ENCODE measurements at places on chromosomes 7 and 10.

- no peak for DNase-seq
These were observed 96.3 kb downstream of the RNF216 start for GRCh38 chr7:5685205-5685604.

DNA sequence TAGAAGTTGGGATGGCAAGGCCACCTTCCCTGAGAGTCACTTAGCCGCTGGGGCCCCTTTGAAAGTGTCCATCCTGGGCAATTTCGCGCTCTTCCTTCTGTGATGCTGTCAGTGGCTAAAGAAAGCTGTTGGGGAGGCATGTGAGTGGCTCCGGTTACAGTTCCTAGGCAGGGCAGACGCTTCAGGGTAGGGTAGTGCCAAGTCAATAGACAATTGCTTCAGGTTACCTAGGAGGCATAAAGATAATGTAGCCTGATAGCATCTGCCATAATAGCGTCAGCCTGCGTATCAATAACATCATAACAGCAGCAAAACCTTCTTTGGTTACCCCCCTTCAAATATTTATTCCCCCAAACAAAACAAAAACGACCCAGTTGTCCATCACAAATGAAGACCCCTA is at the start of gene FAM107B:
FAM107B (minus strand) TSS at position 101 of the 400 bp plus-strand sequence. CDS start 234 bp downstream, outside the sequence.
- DNase-seq, result no peak

GRCh38 chr10:25604591-25604990 is 329.4 kb upstream of the MYO3A start:
- DNase-seq, result no peak

DNA sequence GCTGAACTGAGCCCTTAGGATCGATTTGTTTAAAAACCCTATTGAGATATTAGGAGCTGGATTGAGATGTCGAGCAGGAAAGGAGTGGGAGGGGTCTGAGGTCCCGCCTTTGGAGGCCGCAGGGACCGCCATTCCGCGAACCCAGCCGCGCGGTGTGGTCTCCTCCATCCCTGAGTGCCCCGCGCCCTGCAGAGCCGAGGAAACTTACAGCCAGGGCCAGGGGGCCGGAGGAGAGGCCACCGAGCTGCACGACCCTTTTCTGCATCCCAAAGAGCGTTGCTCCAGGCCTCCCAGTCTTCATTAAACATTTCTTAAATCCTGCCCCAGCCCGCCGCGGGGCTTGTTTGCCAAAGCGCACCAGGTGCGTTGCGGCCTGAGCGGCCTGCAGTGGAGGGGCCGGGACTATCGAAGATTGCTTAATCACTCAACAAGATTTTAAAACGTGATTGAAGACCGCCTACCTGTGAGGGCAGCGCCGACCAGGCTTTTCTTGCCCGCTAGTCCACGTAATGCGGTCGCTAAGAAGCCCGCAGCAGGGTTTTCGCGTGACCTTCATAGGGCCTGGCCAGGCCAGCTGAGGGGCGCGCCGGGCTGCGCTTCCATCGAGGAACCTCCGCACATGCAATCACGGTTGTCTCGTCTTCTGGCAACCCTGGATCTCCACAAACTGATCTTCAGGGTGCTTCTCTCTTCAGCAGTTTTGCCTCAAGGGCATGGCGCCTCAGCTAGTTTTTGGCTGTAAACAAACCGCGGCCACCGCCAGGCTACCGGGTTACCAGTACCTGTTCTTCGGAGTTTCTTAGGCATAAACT is 2.0 kb upstream of the CTBP2 start:
- no peak for DNase-seq

DNA sequence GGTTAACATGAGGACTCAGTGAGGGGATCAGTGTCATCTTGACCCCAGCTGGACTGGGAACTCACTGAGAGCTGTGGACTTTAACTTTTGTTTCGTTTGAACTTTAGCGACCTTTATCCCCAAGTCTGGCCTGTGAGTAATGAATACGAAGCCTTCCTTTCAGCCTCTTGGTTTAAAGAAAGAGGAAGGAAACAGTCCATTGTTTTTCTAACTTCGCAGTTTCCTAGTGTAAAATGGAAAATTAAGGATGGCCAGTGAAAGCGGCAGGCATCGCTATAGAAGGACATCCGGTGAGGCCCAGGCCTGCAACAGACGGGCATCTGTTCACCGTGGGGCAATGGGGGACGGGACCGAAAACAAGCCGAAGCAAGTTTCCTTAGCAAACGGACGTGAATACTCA is 44.1 kb upstream of the ADO start:
- no peak for DNase-seq

- DNase-seq, result no peak
These were observed 41.2 kb upstream of the SDK1 start for GRCh38 chr7:3259711-3260400.

DNA sequence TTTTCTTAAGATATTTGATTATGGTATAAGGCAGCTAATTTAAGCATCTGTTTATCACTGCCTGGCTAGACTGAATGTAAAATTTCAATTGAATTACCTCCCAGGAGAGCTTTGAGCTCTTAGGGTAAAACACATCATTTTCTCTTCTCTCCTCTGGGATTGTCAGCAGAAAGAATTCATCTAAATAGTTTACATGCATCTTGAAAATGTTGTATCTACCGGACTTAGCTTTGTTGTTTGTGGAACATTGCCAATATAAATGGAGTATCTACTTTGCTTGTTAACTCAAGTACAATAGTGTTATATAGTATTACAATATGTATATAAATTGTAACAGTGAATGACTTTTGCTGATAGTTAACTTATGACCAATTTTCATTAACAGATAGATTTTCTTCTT is 73.3 kb downstream of the TAF3 start:
- DNase-seq, result no peak

DNA sequence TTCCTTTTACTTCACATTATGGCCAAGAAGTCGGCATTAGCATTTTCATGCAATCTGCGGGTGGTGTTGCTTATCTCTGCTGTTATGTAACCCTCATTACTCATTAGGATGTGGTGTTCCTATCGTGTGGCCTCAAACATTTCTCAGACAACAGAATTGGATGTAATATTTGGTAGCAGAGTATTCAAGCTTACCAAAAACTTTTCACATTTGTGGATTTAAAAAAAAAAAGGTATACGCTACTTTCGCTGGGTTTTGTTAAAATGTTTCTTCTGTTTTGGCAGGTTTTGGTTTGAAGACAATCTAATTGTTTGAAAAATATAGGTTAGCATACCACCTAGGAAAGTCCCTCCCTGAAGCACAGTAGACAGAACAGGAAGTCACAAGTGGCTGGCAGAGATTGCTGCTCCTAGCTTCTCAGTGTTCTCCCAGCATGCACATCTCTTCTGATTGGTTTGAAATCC is 128.8 kb downstream of the GATA3 start:
- no peak for DNase-seq
